ENCODE measurements at places on chromosomes 1 and 21.

DNA sequence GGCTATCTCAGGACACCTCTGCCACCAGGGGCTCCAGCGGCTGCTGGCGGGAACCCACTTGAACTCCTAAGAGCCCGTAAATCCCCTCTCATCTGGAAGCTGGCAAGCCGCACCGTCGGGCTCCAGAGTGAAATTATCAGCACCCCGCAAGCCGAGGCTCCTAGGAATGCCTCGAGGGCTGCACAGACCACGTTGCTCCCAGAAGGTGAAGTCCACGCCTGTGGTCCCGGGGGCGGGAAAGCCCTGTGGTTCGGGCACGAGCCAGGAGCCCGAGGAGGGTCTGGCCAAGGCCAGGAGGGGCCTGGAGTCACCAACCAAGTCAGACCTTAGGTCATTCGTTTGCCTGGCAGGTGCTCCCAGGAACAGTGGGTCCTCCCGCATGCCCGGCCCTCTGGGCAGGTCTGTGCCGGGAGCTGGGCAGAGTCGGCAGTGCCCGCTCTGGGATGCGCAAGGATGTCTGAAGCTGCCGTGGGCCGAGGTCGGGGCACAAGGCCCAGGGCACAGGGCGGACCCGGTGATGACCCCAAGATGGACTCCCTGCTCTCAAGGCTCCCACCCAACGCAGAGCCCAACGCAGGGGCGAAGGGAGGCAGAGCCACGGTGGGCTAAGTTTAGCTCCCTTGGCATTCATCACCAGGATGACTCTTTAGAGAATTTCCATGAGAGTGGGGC is 8.9 kb downstream of the ACTRT2 start:
- no peak for DNase-seq

DNA sequence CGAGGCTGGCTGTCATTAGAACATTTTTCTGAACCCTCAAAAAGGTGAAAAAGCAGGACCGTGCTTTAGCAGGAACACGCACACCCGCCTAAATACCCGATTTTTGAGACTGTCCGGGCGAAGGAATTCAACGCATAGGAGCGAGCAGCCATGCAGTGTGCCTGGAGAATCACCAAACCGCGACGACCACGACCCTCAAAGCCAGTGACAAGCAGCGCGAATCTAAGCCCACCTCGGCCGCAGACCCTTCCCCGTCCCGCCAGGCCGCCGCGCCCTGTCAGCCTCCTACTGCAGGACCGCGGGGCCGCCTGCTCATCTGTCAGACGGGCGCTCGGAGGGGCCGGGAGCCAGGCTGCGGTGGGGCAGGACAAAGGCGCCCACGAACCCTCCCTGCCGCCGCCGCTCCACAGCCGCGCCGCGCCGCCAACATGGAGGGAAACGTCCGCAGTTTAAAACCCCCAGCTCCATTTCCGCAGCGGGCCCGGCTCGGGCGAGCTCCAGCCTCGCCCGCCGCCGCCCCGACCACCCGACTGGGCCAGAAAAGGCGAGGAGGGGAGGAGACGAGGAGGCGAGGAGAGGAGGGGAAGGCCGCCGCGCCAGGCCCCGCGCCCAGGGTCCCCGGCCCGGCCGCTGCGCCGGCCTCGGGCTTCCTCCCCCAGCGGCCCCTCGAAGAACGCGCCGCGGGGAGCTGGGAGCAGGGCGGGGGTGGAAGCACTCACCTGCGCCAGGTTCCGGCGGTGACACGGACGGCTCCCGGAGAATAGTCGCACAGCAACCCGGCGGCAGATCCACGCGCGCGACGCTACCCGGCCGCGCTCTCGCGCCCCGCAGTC is at the start of gene LBR:
Gene LBR (minus strand): TSS at position 804 of the 833 bp plus-strand sequence. CDS start 3,963 bp downstream, outside the sequence.
- no peak for DNase-seq

DNA sequence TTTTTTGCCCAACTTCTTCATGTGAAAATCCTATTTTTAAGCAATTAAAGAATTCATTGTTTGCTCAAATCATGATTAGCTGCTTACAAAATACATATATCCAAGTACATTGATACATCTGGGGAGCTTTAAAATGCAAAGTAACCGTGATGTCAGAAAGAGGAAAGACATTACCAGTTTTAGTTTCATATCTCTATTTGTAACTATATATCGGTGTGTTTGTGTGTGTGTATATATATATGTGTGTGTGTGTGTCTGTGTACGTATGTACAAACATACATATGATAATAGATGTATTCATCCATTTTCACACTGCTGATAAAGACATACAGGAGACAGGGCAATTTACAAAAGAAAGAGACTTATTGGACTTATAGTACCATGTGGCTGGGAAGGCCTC is 310.1 kb downstream of the DPYD start:
- DNase-seq, result no peak

DNA sequence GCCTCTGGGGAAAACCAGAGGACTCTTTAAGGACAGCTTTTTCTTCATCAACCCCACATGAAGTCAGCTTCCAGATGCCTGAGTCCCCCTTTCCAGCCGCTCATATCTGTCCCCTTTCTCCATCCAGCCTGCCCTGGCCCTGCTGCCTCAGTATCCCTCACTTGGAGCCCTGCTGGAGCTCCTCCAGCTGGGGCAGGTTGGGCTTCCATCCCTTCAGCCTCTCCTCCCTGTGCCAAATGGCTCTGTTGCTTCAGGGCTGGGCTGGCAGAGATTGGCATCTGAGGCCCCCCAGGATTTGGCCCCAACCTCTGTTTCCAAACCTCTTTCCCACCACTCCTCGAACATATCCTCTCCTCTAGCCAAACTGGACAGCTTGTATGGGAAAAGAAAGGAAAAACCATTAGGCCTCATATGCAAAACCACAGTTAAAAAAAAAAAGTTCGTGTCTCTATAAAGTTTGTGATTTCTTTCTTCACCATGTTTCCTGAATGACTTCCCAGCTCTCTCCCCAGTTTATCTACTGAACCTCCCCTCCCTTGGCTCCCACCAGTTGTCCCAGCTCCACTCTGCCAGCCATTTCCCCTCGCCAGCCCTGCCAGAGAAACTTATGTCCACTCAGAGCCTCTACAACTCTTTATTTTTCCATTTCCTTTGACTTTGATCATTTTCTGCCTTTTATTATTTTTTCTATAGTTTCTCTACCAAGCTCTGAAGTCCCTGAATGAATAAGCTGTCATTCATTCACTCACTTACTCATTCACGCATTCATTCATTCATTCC is 217.9 kb downstream of the FOXD2 start:
- DNase-seq, result no peak

GRCh38 chr1:172863031-172863430 is 187.7 kb downstream of the TNFSF18 start:
- DNase-seq, result no peak

GRCh38 chr1:180614730-180615129 is 17.1 kb upstream of the XPR1 start:
- peak; percentile 91 for DNase-seq

DNA sequence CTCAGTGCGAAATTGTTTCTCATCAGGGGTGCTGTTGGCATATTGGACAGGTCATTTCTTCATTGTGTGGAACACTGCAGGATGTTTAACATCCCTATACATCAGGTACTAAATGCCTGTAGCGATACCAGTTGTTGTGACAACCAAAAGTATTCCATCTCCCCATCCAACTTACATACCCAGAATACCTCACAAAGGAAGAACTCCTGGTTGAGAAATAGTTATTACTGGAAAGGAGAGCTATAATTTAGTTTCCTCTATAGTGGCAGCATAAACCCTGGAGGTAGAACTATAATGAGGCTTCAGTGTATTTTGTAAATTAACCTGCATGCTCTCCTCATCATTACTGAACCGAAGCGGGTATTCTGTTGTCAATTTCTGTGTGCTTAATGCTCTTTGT is 45.1 kb downstream of the IVNS1ABP start:
- no peak for DNase-seq

GRCh38 chr1:177615251-177615650 is 354.6 kb downstream of the SEC16B start:
- DNase-seq, result peak; percentile 68

DNA sequence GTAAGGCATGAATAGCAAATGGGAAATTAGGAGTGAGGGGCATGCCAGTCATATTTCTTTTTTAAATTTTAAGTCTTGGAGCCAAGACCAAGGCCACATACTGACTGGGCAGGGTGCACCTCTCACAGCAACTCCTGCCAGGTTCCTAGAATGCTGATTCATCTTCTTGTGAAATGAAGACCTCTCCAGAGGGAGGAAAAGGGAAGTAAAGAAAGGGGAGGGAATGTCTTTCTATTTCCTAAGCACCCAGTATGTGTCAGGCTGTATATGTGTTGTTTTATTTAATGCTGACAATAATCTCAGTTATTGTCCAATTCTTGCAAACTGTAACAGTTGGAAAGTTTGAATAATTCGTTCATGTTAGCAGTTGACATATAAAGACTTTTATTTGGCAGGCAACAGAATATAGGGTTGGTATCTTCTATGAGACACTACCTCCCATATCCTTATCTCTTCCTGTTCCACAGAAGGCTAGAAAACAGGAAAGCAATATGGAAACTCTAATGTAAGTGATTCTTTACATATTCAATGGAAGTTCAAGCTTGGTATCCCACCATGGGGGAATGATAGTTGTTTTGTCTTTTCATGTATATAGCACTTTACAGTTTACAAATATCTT is 259.1 kb upstream of the USP24 start:
- DNase-seq, result peak; percentile 59

GRCh38 chr1:247469141-247469535 is 11.2 kb upstream of the OR2B11 start:
- DNase-seq, result no peak

- DNase-seq, result no peak
Observed at GRCh38 chr1:200281201-200281835, 128.5 kb downstream of the ZNF281 start.

- no peak for DNase-seq
Observed at GRCh38 chr1:44821240-44821715, 13.0 kb downstream of the BTBD19 start.

DNA sequence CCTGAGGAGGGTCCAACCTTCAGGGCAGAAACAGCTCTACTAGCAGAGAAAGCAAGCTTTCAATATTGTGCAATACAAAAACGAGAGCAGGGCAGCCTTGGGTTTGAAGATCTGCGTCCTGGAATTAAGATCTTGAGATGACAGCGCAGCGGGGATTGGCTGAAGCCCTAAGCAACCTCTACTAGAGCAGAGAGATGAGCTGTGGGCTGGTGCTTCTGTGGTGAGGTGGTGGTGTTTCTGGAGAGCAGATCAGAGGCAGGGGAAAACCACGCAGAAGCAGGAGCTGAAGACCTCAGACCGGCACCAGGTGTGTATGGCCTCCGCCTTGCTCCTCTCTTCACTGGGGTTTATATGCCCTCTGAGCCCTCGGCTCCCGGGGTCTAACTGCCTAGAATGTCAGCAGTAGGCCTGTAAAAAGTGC is 12.5 kb downstream of the TRAF3IP3 start:
- peak; percentile 32 for DNase-seq

- DNase-seq, result no peak
Observed at GRCh38 chr1:174870319-174870718, 129.4 kb upstream of the CACYBP start.

DNA sequence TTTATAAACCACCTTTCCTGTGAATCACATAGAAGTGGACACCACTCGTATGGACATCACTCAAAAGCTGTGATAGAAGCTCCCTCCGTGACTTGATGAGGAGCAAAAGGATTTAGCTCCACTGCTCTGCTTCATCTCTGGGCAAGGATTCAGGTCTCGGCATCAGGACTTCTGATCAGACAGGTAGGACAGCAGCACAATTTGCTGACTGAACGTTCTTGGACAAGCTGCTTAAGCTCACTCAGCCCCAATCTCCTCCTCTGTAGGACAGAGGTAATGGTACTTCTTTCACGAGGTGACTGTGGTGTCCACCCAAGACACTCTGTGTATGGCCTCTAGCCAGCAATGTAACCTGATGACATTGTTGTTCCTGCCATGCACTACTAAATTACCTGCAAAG is 122.6 kb upstream of the AJAP1 start:
- DNase-seq, result no peak

DNA sequence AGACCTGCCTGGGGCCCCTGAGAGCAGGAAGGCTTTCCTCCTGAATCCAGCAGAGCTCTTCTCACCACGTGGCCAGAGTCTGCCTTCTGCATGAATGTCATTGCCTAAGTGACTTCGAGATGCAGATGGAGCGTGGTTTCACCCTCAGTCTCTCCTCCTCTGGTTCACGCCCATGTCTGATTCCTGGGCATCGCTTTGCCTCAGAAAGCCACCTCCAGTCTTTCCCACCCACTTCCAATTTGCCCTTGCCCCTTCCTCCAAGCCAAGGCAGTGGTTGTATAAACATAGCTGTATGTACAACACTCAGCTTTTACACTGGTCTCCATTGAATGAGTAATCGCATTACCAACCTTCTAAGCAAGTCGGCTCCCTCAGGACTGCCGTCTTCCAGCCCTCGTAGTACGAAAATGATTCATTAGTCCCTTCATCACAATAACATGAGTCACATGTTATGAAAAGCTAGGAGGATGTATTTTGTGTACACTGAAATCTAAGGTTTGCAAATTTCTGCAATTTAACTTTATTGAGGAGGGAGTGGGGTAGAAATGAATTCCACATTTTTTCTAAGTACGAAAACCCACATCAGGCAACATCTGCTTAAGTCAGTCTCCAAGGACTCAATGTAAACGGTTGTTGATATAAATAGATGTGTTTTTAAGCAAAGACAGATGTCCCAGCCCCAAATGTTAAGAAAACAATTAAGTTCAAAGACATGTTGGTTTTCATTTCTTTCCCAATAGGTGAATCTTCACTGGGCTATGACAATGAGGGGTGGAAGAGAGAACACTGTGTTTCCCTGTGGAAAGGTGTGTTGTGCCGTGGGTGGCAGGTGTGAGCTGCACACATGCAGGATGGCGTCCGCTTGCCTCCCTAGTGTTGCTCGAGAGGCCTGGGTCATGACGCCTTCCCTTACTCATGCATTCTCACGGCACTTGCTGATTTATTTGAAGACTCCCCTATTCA is 32.3 kb upstream of the ETS2 start:
- DNase-seq, result peak; percentile 92

DNA sequence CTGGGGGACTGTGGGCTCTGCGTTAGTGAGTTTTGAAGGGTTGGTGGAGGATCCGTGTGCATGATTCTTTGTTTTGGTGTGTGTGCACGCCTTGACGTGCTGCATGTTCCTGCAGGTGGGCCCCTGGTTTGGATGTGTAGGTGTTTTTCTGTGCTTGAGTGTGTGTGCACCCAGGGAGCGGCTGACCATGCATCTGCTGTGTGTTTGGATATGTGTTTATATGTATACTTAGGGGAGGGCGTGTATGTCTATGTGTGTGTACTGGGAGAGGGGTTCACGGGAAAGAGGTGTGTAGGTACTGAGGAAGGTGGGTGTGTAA is 1.1 kb downstream of the VANGL2 start:
- no peak for DNase-seq

- no peak for DNase-seq
Observed at GRCh38 chr1:247908766-247909165, 11.3 kb upstream of the OR2T8 start.

GRCh38 chr1:216554934-216555333 is 131.7 kb upstream of the USH2A start:
- DNase-seq, result no peak
